Head of caudate nucleus (tissue), 42 donors: ENCODE measurements at places on chromosomes 11 and 22.
A peak's percentile ranks its signal among the peaks of the same experiment; 100 is the strongest.

DNA sequence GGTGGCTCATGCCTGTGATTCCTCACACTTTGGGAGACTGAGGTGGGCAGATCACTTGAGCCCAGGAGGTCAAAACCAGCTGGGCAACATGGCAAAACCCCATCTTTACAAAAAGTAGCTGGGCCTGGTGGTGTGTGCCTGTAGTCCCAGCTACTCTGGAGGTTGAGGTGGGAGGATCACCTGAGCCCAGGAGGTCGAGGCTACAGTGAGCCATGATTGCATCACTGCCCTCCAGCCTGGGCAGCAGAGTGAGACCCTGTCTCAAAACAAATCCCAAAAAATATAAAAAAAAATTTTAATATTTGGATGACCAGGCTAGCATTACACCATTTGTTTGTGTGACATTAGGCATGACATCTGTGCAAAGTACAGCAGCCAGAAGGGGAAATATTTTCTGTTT is 49.7 kb upstream of the CTTN start:
- no peak for DNase-seq

- no peak for DNase-seq
Observed at GRCh38 chr11:94129512-94130297, 1.1 kb downstream of the PANX1 start.

DNA sequence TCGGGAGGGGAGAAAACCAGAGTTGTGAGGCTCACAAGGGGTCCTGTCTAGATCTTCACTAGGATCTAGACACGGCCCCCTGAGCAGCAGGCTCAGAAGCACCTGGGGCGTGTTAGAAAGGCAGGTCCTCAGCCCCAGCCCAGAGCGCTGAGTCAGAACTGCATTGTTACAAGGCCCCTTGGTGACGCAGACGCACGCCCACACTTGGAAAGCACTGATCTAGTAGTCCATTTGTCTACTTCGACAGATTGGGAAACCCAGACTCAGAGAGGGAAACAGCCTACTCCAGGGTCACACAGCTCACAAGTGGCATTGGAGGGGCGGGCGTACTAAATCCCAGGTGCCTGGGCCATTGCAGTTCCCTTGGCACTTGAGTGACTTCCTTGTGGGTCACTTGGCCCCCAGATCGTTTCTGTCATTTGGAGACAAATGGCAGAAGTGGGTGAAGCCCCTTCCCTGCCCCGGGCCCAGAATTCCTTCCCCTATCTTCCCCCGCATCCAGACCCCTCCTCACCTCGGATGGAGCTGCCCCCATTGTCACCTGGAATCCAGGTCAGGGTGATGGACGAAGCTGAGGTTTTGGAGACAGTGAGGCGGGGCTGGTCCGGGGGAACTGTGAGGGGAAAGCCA is 110.8 kb downstream of the CEP164 start:
- peak; percentile 80 for DNase-seq

DNA sequence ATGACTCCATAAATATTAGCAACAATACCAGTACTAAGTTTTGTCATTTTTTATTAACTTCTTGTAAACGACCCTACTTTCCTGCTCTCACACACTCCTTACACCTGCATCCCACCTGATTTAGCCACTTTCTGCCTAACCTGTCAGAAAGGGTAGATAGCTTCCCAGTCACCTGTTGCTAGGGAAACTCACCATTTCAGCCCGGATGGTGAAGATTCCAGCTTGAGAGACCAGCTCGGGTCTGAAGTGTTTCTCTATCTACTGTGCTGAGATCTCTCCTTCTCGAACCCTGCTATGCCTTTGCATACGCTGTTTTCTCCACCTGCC is at the start of gene PARVG:
Gene PARVG (plus strand): TSS at position 220 of the 327 bp plus-strand sequence. CDS start 2,405 bp downstream, outside the sequence.
- no peak for DNase-seq

- no peak for DNase-seq
Observed at GRCh38 chr11:2883640-2883978, 2.0 kb downstream of the CDKN1C start.

DNA sequence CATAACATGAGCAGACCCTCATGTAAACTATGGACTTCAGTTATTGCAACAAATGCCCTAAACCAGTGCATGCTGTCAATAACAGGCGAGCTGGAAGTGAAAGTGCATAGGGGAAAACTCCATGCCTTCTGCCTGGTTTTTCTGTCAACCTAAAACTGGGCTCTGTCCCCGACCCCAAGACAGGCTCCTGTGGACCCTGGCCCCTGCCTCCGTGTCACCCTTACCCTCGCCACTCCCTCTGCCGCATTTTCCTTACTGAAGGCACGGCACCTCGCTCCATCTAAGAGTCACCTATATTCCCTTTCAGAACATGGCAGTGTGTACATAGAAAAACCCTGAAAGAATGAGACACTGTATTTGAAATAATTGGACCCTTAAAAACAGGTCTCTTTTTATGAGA is 151.3 kb downstream of the SHANK2 start:
- DNase-seq: no peak

GRCh38 chr22:17489101-17489500 is 74.2 kb upstream of the SLC25A18 start:
- DNase-seq: no peak

DNA sequence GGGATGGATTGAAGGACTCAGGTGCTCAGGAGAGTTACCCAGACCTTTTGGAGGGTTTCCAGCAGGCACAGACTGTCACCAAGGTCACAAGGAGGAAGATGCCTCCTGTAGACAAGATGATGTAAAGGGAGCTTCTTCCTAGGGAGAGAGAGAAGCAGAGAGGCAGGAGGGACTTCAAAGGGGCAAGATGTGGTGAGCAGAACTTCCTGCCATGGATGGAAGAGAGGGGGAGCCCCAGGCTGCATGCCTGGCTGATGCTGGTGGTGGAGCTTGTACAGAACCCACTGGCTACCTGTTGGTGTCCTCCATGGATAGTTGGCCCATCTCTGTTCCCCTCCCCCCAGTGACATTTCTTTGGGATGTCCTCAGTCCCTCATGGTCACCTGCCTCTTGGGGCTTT is 4.2 kb downstream of the HEPN1 start:
- no peak for DNase-seq

GRCh38 chr11:59756845-59757244 is 1.7 kb downstream of the STX3 start:
- DNase-seq: no peak

DNA sequence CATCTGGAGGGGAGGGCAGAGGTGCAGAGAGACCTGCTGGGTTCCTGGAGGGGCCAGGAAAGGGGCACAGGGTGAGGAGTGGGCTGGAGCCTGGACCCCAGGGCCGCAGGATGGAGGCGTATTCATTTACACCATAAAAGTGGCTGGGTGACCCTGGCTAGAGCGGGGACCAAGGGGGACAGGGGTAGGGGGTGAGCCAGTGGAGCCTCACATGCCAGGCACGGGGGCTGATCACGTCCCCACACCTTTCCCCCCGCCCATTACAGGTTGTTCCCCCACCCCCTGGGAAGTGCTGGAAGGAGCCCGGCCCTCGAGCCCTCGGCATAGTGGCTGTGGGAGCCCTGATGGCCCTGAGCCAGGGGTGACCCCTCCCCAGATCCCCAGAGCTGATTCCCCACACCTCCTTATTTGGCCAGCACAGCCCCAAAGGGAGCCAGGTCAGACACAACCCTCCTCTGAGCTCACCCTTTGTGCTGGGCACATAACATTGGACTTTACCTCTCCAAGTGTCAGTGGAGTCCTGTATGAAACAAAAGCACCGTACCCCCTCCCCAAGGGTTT is 781 bp downstream of the TCIRG1 start:
- no peak for DNase-seq

GRCh38 chr11:130715877-130716220 is 200.4 kb downstream of the SNX19 start:
- no peak for DNase-seq

DNA sequence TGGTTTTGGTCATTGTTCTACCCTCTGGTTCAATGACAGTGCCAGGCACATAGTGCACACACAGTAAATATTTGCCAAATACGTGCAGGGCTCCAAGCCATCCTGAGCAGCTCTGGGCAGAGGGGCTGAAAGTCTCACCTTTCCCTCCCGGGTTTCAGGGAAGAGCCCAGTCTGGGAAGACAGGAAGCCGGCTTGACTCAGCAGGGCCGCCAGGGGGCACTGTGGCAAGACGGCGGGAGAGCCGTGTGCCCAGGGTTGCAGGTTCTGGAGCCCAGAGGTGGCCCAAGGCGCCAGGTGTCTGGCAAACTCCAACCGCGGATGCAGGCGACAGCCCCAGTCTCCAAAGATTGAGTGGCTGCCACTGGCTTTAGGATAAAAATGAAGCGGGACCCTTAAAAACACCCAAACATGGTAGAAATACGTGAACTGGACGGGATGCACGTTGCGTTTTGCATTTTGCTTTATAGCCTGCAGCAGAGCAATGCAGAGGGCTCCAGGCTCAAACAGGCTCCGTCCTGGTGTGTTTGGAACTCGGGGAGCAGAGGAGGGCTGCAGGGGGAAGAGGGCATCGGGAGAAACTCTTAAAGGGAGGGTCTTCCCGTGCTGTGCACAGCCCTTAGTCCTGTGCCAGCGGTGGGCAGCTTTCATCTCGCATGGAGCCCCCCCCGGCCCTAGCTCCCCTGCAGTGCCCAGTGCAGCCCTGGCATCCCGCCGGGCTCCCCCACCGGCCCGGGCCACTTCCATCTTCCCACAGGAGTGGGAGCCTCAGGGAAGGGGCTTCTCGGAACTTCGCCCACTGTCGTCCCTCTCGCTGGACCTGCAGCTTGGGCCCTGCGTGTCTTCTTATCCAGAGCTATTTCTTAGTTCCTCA is 10.7 kb downstream of the KRTAP5-5 start:
- DNase-seq: peak; percentile 34

DNA sequence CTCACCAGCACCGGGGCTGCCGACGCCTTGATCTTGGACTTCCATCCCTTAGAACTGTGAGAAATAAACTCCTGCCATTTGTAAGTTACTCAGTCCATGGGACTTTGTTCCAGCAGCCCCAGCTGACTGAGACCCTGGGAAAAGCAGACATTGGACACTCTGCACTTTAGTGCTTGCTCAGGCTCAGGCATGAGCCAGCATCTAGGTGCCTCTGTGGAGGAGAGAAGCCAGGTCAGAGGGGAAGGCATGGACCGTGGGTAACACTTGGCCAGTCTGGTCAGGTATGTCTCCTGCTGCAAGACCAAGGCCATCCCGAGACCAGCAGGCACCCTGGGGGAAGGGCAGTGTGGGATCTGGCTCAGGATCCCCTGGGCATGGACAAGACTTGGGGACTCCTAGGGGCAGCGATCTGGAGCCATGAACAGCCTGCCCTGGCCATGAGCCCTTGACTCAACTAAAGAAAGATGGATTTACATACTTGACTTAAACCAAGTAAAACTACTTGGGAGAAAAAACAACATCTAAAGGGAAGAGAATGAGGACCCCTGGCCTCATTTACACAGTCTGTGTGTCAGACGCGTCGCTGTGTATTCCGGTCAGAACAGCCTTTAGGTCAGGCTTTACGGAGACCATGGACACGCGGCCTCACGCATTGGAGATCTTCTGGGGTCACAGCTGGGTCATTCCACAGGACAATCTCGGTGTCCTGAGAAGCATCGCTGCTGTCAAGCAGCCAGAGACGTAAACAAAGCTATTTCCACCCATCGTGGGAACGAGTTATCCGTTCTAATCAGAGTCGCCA is 497.1 kb downstream of the BRD1 start:
- no peak for DNase-seq

GRCh38 chr22:41290262-41291221 is 4.6 kb upstream of the RANGAP1 start:
- DNase-seq: no peak

DNA sequence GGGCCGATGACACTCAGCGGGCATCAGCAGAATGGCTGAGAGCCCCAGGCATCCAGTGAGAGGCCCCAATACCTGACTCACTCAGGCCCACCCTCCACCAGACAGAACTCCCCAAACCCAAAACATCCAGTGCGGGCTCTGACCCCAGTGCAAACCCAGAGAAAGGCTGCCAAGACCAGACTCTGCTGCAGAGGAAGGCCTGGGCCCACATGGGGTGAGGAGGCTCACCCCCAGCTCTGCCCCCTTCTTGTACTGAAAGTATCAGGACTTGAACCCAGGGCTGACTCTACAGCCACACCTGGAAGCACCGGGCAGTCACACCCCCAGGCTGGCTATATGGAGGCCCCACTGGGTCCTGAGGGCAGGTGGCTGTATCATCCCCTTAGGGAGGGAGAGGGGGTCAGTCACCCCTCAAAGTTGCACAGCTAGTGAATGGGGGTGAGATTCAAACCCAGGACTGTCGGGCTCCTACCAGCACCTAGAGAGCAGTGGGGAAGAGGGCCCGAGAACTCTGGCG is 49.3 kb downstream of the IGLL1 start:
- DNase-seq: no peak

DNA sequence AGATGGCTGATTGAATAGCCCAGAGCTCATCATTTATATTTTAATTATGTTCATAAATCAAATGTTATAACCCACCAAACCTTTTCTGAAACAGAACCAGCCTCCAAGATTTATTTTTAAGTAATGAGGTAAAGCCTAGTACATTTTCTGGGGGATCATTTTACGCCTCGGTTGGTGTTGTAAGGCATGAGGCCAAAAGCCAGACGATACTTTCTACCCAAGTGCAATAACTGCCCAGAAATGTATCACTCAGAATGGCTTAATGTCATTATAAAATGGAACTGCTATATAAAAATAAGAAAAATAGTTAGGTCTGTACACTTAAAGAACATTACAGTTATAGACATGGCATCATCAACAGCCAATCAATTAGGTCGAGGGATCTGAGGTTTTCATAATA is 283.3 kb downstream of the CADM1 start:
- DNase-seq: no peak

GRCh38 chr11:932435-932834 is 6.8 kb downstream of the AP2A2 start:
- DNase-seq: no peak

GRCh38 chr22:41504397-41504796 is 35.5 kb downstream of the ACO2 start:
- DNase-seq: no peak

DNA sequence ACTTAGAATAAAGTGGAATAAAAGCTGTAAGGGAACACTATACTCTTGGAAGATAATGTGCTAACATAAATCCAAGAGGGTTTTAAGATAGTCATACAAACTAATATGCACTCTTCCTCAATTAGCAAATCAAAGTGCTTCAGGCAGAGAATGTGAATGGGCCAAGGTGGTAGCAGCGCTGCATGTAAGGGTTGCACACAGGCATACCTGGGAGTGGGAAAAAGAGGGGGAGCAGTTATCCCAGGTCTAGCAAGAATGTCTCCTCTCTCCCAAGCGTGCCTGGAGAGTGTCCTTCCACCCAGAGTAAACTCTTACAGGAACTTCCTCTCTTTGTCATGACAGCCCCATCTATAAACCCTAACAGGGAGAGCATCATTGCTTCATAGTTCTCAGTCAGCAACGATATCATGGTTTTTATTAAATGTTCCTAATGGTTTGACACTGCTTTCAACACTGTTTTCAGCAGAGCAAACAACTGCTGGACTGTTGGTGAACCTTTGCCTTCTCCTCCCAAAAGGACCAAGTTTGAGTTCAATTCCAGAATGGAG is 61.6 kb downstream of the SYTL2 start:
- DNase-seq: no peak

GRCh38 chr11:45328726-45329125 is 42.6 kb upstream of the SYT13 start:
- no peak for DNase-seq
